ENCODE measurements at places on chromosomes 1 and 21.

- no peak for DNase-seq
These were observed 11.7 kb upstream of the CD55 start for GRCh38 chr1:207309745-207310273.

DNA sequence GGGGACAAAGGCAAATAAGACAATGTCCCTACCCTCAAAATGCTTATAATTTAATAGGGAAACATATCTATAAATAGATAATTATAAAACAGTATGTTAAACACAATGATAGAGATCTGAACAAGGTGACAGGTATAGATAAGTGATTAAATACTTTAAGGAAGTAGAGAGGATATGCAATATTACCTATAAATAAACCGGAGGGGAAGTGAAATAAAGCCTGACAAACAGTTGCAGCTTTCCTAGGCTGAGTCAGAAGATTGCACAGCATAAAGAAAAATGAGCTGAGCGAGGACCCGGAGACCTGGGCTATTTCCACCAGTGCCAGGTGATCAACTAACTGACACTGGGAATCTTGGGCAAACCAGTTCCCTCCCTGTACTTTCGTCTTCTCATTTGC, 11.5 kb upstream of the PSRC1 start:
- DNase-seq, result no peak

GRCh38 chr1:198681831-198682759, 43.3 kb downstream of the PTPRC start:
- peak; percentile 57 for DNase-seq

DNA sequence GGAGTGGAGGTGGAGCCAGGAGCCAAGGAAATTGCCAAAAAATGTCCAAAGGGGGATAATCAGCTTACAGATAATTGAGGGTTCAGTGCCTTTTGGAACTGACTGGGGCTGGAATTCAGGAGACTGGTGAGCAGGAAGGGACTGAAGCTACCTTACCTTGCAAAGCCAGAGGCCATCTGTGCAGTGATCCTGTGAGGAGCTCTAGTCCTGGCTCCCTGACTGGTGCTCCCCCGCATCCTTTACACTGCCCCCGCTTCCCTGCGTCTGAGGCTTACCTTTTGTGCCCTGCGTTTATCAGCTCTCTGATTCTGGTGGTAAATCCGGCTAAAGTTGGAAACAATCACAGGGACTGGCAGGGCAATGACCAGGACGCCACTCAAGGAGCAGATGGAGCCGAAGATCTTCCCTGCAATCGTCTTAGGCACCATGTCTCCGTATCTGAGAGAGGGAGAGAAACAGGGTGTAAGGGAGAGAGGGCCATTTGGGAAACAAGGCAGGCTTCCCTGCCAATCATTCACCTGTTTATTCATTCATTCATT, 31.0 kb downstream of the DDX20 start:
- DNase-seq, result no peak

DNA sequence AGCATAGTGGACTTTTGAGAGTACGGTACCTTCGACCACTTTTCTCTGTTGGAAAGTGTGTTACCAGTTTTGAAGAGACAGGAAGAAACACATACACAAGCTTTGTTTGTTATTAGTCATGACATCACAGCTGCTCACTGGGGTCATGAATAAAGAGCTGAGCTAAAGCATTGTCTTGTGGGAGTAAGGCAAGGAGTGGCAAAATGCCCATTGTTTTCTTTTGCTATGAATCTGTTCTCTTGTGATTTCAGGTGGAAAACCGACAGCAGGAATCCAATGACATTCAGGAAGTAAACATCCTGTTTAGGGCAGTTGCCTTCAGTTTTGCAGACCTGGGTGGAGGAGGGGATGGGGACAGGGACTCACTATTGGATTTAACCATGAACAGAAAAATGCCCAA, 66.2 kb downstream of the RGL1 start:
- DNase-seq, result no peak
